ENCODE measurements at places on chromosomes 12 and 14. TPM values are rescaled to one million over a fixed set of nuclear protein-coding genes. Genes with fewer than 3 reads are reported as not detected.

GRCh38 chr12:11754256-11754655, 104.8 kb downstream of the ETV6 start:
- DNase-seq = no peak

- DNase-seq = no peak
These were observed 61.2 kb downstream of the ATXN7L3B start for GRCh38 chr12:74598819-74599218.

GRCh38 chr12:104686196-104686595, 229.4 kb downstream of the CHST11 start:
- no peak for DNase-seq

GRCh38 chr14:87045246-87045645, 947.7 kb downstream of the GALC start:
- no peak for DNase-seq

DNA sequence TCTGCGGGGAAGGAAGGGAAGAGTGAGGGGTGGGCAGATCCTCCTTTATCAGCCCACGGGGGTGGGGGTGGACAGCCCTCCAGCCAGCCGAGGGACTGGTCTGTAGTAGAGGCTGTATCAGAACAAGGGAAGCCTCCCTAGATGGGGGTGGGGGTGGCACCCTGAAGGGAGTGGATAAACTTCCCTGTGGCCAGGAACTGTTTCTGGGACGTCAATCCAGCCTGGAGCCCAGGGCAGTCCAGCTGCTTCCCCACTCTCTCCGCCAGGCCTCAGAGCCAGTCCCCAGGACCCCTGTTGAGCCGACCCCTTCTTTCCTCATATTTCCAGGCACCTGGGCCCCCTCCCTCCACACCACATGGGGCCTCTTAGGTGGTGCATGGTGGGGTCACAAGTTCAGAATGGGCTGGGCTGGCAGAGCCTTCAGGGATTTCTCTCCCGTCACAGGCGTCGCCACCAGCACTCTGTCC, 6.7 kb downstream of the PLD4 start:
- DNase-seq = no peak

GRCh38 chr12:92927436-92928281, 1.4 kb downstream of the EEA1 start:
- no peak for DNase-seq

GRCh38 chr14:32978691-32979255, 40.1 kb downstream of the NPAS3 start:
- no peak for DNase-seq

- DNase-seq = no peak
These were observed 7.3 kb downstream of the DYRK2 start for GRCh38 chr12:67655829-67656228.

DNA sequence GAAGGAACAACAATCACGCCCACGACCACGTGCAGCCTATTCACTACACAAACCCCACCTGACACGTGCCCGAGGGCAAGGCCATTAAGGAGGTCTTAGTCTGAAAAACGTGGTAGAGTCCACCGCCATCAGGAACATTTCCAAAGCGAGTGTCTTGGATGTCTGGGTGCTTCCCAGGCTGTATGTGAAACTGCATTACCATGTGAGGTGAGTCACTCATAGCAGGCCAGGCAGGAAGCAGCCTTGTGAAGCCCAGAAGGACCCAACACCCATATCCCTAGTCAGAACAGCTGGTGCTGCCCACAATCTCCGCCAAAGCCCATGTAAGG, 3.3 kb upstream of the KRT79 start:
- DNase-seq = no peak

GRCh38 chr14:104252256-104253215, 114.1 kb downstream of the KIF26A start:
- DNase-seq = no peak

DNA sequence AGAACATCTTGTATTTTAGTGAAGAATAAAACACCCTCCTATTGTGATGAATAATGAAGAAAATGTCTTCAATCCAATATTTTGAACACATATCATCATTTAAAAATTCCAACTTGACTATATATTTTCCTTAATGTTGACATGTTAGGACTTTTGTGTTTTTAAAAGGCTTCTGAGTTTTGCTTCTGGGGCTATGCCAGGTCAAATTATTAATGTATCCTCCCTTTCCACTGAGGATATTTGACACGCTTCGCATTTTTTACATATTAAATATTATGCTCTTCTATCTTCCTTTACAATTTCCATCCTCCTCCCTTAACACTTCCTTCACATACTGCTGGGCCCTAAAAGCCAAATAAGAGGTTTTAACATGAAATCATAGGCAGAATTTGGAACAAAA, 20.6 kb downstream of the RERG start:
- DNase-seq = no peak

- no peak for DNase-seq
These were observed 27.5 kb downstream of the TCHP start for GRCh38 chr12:109927622-109928021.

DNA sequence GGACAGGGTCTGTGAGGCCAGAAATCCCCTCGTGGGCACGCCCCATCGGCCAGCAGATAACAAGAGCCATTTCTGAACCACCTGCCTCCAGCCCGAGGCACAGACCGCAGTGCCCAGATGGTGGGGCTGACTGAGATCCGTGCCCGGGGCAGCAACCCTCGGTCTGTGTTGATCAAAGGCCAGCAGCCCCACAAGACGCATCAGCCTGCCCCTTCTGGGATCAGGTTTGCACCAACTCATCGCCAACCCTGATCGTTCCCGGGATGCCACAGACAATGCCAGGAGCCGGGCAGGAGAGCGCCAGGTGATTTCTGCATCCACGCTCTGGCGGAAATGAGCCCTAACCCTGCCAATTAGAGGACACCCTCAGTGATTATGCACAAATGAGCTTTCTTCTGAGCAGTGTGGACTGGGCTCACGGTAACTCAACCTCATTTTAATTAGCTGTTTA, 64.5 kb downstream of the TESC start:
- no peak for DNase-seq

DNA sequence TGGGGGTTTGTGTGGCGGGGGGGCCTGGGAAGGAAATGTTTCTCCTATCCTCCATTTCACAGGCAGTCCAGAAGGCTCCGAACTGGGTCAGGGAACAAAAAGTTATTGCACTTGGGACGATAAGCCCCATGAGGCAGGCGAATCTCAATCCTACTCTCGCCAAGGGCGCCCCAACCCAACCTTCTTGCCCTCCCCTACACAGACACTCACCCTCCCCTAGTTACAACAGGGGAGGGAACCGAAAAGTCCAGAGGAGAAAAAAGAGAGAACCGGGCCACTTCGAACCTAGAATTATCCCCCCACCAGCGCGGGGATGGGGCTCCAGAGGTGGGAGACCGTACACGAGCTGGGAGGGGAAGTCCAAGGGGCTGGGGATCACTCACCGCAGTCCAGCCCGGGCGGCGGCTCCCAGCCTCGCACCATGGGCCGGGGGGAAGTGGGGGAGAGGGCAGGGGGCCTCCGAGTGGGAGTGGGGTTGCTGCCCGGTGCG, 357 bp downstream of the HOMEZ start:
- no peak for DNase-seq

DNA sequence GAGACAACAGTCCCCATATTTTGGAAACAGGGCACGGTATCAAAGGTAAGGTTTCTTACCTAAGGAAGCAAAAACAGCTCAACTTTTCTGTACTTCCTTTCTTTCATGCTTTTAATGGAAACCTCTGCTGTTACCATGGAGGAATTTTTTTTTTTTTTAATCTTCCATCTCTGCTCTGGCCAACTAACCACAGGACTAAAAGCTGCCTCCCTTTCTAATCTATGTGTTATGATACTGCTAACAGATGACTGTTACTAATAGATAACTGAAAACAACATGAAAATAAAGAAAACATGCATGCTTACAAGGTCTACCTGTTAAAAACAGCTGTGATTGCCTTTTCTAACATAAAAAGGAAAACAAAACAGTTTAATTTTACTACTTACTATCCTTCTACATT, 168.4 kb downstream of the SOX5 start:
- DNase-seq = no peak

- DNase-seq = no peak
These were observed 7.5 kb downstream of the PTPN6 start for GRCh38 chr12:6958609-6959057.

DNA sequence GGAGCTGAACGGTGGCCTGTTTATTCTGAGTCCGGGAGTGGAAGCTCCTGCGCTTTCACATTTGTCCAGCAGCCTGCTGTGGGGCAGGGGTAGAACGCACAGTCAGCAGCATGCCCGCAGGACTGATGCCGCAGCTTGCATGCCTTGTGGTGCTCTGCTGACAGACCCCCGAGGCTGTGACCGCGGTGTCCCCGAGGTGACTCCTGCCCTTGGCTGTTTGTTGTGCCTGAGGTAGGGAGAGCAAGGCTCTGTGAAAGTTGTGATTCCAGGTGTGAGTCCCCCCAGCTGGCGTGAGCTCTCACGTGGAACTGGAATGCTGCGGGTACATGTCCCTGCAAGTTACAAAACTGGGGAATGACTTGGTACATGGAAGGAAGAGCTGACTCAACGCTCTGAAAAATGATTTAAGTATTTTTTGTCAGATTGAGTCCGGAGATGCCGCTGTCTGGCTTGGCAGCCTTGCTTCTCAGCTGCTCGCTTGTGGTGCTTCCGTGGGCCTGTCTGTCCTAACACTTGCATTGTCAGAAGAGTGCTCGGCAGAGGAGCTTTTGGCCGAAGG, 18.1 kb downstream of the MLXIP start:
- DNase-seq = no peak

The TSPAN19 gene
- 1.0 TPM for polyA plus RNA-seq

The GPR162 gene
- 28.7 TPM for polyA plus RNA-seq

The SLCO1C1 gene
- 0.71 TPM for polyA plus RNA-seq

The KRT77 gene
- polyA plus RNA-seq = not detected

The TMTC1 gene
- 27.1 TPM for polyA plus RNA-seq

The HRK gene
- 0.29 TPM for polyA plus RNA-seq

The PSMC1 gene
- polyA plus RNA-seq = 151 TPM

The POTEG gene
- not detected for polyA plus RNA-seq

The TAS2R9 gene
- polyA plus RNA-seq = not detected

The NPFF gene
- 0.40 TPM for polyA plus RNA-seq

The BCL11B gene
- 2.1 TPM for polyA plus RNA-seq

The EIF2B2 gene
- 69.8 TPM for polyA plus RNA-seq

The NPAS3 gene
- 10.2 TPM for polyA plus RNA-seq

The LRRIQ1 gene
- 38.7 TPM for polyA plus RNA-seq

The BDKRB1 gene
- polyA plus RNA-seq = 0.24 TPM

The ALDH2 gene
- 92.6 TPM for polyA plus RNA-seq

All from right renal cortex interstitium (tissue), 3 donors.